Activated T-helper 1 cell treated with anti-CD3 and anti-CD28 coated beads, Interleukin-2, amount 50 U/mL, for 16 hours (primary cell): ENCODE measurements at places on chromosomes 5 and 9.
A peak's percentile ranks its signal among the peaks of the same experiment; 100 is the strongest.

DNA sequence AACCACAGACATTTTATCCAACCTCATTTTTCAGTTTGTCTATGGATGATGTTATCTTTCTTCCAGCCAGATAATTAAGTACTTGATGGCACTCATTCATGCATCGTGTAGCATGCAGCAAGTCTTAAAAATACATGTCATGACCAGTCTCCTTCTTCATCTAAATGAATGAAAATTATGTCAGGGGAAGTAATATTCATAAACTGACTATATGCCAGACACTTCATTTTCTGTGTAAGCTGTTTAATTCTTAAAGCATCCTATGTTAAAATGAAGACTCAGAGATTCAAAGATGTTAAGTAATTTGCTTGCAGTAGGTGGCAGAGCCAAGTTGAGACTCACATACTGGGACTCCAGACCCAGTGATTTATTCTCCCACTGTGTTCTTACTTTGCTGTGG is 181.7 kb upstream of the CD180 start:
- DNase-seq, result no peak

GRCh38 chr5:142720641-142721271 is 34.9 kb upstream of the FGF1 start:
- no peak for DNase-seq

GRCh38 chr5:173866243-173866857 is 21.8 kb upstream of the CPEB4 start:
- DNase-seq, result no peak

DNA sequence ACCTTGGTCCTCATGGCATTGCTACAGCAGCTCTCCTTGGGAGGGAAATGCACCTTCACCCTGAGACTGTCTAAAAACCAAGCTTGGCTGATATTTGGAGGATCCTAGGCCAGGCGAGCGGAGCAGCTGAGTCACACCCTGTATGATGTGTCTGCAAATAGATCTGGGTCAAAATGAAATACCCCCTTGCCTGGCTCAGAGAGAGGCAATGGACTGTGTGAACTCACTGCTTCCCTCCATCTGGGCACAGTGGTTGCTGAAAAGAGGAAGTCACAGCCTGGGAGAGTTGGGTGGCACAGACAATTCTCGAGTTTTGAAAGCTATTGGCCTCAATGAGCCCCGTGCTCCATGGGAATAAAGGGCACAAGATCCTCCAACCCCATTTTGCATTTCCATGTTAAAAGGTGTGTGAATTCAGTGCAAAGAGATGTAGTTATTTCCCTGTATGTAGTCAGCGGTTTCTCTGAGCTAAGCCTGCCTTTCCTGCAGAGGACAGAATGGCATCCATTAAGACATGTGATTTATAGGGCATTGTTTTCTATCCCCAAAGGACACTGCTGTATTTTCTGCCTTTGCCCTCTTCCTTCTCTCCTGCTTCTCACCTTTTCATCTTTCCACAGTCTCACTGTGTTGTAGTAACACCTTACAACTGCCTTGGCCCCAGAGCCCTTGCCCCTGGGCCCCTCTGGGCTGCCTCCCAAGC is 177.2 kb downstream of the GADD45G start:
- DNase-seq, result no peak

DNA sequence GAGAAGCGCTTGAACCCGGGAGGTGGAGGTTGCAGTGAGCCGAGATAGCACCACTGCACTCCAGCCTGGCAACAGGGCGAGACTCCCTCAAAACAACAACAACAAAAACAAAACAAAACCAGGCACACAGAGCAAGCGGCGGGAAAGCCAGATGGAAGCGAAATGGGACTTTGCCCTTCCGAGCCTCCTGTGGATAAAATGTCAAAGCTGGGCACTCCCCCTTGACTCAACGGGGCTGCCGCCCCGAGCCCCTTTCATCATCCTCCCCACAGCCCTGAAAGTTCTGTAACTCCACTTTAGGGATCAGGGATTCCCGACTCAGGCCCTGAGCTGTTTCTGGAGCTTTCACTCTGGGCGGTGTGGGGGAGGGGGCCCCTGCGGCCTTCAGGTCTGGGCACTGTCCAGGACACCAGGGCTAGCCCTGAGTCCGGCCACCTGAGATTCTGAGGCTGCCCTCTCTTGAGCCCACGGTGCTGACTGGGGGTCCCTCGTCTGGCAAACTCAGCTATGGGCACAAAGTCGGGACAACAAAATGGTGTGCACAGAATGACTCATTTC is 30.6 kb upstream of the OBP2B start:
- no peak for DNase-seq

DNA sequence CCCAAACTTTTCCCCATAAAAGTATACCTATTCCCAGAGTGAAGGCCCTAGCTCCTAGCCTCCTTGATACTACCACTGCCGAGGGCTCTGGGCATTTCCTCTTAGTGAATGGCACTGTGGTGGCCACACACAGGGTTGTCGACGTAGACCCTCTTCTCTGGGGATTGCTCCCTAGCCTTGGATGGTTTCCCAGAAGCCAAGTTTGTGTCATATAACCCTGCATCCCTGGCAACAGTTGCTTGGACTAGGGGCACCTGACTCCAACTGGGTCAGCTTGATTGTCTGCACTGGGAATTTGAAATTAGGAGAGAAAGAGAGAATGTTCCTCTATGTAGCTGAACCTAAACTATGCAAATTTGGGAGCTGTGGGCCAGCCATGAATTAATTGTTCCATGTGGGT is 32.3 kb upstream of the KIF2A start:
- DNase-seq, result no peak

DNA sequence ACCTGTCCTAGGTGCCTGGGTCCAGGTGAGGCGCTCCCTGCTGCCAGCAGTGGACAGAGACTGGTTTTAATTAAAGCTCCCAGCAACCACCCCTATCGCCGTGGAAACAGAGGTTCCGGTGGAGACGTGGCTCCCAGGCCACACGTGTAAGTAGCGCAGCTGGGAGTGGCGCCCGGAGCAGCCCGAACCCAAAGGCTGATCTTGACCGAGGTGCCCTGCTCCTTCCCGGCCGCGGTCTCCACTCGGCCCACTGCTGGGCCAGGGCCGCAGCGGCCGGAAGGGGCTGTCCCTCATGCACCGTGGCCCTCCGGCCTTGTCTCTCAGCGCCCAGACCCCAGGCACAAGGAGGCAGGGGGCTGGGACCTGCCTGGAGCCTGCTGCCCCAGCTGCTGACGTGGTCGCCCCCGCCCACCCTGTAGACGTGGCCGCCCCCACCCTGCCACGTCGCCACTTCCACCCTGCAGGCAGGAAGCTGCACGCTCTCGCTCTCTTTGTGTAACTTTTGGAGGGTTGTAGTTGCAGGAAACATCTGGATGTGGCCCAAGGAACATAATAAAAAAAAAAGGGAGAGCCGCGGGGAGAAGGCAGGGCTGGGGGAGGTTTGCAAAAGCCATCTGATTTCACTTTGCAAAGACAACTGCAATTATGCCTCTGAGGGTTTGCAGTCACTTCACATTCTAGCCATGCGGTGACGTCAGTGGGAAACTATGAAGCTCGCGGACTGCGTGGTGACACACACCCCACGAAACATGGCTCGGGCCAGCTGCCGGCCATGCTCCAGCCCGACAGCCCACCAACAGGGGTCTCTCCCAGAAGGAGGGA is 129.9 kb downstream of the RXRA start:
- peak; percentile 45 for DNase-seq

- no peak for DNase-seq
Observed at GRCh38 chr5:94103514-94104245, 362.3 kb upstream of the POU5F2 start.

GRCh38 chr5:54049144-54049543 is 261.2 kb downstream of the ARL15 start:
- no peak for DNase-seq

GRCh38 chr5:159409801-159410200 is 79.5 kb upstream of the IL12B start:
- DNase-seq, result no peak

DNA sequence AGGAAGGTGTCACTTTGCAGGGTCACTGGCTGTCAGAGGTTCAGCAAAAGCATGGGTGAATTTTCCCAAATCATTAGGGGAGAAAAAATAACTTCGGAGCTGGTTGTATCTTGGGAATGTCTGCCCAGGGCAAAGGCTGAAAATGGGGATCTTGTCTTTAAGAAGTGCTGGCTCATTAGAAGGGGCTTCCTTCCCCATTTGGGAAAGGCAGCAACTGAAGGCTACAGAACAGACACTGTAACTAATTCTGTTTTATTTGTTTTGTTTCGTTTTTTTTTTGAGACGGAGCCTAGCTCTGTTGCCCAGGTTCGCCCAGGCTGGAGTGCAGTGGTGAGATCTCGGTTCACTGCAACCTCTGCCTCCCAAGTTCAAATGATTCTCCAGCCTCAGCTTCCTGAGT is 70.3 kb upstream of the PCA3 start:
- no peak for DNase-seq

GRCh38 chr9:75636427-75637045 is 253.9 kb upstream of the PCSK5 start:
- no peak for DNase-seq

DNA sequence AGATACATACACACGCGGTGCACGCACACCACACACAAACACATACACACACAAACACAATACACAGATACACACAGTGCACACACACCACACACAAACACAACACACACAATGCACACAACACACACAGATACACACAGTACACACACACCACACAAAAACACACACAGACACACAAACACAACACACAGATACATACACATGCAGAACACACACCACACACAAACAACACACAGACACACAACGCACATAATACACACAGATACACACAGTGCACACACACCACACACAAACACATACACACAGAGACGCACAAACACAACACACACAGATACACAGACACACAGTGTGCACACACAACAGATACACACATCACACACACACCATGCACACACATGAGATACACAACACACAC is 5.9 kb upstream of the CCDC187 start:
- no peak for DNase-seq

DNA sequence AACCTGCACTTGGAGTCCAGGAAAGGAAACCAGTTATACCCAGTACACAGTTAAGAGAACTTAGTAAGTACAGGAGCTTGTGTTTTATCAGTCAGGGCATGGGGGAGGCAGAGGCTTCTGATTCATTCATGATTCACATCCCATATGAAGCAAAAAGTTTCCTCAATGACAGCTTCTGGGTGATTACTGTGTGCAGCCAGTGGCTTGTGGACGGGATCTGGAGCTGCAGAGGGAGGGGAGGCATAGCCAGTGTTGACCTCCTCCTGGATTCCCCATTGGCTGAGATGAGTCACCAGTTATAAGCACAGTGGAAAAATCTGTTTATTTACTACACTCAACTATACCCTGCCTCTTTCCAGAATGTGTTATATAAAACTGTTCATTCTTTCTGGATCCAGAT is 17.7 kb downstream of the IL31RA start:
- no peak for DNase-seq

DNA sequence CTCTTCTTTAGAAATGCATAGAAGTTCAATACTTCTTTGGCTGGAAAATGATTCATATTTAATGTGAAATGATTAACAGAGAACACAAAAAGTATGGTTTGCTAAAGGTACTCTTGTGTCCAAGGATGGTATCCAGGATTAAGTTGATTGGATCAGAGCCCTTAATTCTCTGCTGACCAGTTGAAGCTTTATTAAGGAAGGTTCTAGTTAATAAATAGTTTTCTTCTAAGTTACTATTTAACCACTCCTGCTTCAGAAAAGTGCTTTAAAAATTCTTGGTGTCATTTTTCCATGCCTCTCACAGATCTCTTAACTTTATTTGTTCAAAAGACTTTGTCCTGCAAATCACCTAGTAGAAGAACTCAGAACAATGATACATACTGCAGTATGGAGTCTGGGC is 134.3 kb downstream of the MEF2C start:
- no peak for DNase-seq

GRCh38 chr9:137672907-137673791 is 54.3 kb downstream of the EHMT1 start:
- no peak for DNase-seq

GRCh38 chr5:115487756-115488155 is 56.8 kb downstream of the FEM1C start:
- DNase-seq, result no peak

DNA sequence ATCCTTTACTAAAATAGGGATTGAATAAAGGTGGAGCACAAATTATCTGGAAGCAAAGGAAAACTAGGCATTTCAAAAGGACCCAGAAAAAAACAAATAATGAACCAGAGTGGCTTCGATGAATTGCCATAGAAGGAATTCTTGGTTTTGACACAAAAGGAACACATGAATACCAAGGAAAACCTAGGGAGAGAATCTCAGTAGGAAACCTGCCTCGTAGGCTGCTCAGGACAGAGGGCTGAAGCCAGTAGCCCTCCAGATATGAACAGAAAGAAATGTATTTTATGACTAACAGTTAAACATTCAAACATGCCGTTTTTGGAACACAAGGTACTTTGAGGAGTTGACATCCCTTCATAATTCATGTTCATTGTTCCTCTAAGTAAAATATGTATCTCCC is 245.5 kb downstream of the SLF1 start:
- no peak for DNase-seq

- DNase-seq, result no peak
Observed at GRCh38 chr5:97998941-97999340, 774.5 kb upstream of the RGMB start.

DNA sequence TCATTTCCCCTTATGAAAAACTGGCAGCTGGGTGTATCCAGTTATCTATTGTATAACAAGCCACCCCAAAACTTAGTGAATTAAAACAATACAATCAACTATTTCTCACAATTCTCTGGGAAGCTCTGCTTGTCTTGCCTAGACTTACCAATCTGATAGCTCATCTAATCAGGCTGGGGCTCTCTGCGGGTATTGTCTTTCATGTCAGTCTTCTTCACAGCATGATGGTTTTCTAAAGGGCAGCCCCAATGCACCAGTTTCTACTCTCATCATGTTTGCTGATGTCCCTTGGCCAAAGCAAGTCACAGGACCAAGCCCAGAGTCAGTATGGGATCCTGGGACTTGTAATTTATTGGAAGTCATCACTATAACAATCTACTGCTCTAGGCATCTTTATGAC is 433.5 kb downstream of the KIAA0825 start:
- DNase-seq, result no peak

GRCh38 chr5:110414360-110414759 is 312.1 kb downstream of the TMEM232 start:
- DNase-seq, result no peak

DNA sequence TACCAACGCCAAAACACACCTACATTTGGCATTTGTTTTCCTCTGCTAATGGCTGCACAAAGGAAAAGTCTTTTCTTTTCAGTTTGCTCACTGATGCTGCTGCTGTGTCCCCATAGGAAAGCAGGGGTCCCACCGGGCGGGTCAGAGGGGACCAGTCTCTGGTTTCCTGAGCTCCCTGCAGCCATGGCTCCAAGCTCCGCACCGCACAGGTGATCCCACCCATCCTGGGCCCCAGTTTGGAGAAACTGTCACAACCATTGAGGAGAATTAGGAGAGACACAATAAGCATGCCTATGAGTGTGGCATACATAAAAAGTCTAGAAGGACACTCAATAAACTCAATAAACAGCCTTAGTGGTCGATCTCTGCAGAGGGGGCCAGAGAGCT is 19.9 kb downstream of the MED10 start:
- DNase-seq, result no peak

- DNase-seq, result no peak
Observed at GRCh38 chr5:32538031-32538547, 47.3 kb upstream of the SUB1 start.
